ENCODE measurements at places on chromosomes 6 and 20.

DNA sequence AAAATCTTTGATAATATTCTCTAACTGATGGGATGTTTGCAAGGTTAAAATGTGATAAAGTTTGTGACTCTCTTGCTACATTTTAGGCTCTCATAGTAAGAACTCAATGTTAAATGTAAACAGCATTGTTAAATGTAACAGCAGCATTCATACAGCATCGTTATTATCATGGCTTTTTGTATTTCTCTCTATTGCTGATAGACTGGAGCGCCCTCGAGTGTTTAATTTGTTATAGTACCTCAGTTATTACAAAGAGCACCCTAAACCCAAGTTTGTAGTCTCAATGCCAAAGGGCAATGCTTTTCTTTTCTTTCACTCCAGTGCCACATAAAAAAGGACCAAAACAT lies 14.9 kb upstream of the TTPAL start:
- no peak for DNase-seq

DNA sequence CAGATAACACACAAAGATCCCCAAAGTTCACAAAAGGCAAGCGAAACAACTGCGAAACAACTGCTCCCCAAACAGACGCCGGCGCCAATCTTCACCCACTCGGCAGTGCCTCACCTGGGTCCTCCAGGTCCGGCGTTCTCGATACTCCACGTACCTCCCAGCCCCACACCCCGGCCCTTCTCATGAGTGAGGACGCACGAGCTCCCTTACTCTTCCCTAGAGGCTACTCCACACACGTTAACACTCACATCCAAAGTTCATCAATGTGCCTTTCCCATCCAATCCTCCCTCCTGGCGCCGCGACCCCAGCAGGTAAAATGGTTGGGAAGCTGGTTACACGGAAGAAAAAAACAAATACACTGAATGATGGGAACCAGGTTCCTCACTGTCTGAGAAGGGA lies 77.0 kb downstream of the TAF4 start:
- DNase-seq: no peak

DNA sequence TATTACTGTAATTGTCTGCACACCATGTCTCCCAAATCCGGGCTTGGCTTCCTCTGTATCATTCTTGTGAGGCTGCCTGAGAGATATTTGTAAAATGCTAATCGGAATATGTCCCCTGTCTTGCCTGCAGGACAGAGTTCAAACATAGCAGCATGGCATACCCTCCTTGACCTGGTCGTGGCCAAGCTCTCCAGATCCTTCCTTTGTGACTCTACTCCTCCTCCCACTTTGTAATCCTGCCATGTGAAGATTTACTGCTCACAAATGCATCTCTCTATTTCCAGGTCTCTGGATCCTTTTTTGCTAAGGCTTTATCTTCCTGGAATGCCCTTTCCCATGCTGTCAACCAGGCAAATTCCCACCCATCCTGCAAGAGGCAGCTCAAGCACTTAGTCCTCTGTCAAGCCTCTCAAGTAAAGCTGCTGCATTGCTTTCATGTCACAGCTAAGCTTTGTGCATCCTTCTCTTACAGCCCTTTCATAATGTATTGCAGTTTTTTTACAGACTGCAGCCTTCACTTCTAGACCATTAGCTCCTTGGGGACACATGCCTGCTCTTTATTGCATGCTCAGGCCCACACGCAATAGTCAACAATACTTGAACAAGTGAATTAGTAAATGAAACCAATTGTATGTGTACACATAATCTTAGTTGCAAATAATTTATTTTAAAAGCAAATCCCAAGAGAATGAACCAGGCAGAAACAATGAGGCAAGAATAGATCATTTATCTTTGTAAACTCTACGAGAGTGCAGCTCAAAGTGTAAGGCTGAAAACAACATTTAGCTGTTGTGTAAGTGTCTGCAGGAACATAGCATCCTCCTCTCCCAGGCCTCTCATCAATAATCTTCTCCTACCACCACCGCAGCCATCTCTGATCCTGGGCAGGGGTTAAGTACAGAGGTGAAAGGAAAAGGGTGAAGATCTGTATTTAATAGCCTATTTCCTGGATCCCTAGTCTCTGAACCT lies 45.8 kb downstream of the HIVEP2 start:
- DNase-seq: no peak

DNA sequence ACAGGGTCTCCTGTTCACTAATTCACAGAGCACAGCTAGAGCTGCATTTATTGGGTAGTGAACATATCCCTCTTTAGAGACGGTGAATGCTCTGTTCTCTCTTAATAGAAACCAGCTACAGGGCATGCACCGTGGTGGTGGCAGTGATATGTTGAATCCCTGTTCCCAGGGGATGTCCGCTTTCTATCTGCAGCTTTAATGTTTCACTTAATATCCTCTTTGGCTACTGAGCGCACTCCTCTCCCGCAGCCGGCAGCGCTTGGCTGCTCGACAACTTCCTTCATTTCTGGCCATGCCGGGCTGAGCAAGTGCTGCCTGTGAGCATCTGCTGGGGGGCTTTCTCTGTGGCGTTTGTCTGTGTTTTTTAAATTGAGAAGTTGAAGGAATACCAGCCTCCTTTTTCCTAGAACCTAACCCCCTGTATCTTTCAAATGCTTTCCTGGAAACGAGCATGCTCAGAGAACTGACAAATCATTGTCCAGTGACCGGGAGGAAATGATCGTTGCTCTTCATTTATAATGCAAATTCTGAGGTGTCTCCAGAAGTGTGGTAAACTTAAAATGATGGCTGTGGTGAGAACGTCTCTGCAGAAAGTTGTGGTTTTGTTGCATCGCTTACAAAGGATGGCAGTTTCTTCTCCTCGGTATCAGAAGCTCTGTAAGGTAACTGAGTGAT lies 297.9 kb downstream of the UTRN start:
- peak; percentile 62 for DNase-seq

GRCh38 chr6:107655245-107655644 lies 165.3 kb downstream of the SOBP start:
- DNase-seq: peak; percentile 67

DNA sequence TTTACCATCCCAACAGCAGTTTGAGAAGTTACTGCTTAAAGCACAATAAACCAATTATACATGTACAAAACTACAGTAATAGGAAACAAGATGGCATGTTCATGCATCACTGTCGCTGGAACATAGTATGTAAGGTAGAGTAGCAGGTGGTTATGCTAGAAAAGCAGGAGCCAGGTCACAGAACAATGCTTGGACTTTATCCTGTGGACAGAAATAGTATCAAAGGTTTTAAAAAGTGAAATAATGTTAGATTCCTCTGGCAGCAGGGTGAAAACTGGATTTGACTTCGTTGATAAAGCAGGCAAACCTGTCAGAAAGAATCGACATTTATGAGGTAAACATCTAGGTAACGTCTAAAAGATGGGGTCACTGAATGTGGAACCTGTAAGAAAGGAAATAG lies 2.5 kb downstream of the BLOC1S5 start:
- DNase-seq: no peak

GRCh38 chr6:21501021-21501354 lies 92.6 kb upstream of the SOX4 start:
- DNase-seq: peak; percentile 96

DNA sequence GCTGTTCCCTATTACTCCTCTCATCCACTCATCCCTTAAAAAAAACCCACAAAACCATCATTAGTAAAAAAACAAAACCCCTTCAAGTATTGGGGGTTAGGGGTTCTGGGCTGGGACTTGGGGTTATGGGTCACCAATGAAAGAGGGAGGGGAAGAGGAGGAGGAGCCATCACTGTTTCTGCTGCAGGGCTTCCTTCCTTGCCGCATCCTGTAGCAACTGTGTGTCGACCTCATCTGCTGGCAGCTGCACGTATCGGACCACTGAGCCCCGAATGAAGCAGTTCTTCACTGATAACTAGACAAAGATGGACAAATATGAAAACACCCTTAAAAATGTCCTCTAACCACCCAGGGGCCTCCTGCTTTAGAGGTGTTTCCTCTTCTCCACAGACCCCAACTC lies 2.0 kb upstream of the VARS1 start:
- DNase-seq: no peak

GRCh38 chr20:33837096-33837830 lies 26.1 kb downstream of the CHMP4B start:
- no peak for DNase-seq

GRCh38 chr6:12013307-12013719 lies 1.2 kb downstream of the HIVEP1 start:
- no peak for DNase-seq

DNA sequence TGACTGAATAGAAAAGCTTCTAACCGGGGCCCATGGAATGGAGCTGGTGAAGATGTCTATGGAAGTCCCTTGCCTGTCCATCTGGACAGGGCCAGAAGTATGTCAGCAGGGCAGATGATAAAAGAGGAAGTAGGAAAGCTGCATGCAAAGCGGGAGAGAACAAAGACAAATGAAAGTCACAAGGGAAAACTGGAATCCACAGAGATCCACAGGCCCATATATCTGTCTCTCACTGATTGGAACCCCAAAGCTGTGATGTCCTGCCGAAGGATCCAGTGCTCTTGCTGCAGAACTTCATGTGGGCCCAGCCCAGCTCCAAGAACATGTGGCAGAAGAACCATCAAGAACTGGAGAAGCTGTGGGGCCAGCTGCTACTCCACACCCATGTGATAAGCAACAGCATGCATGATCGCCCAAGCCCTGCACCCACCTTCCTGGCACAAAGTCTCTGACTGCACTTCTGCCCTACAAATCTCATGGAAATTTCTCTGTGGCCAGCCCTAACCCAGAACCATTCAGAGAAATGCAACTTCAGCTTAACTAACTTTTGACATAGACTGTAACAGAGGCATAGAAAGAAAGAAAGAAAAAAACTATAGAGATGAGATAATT lies 716.0 kb downstream of the KIF16B start:
- DNase-seq: peak; percentile 26

GRCh38 chr20:58003525-58003924 lies 224.9 kb downstream of the ANKRD60 start:
- no peak for DNase-seq

GRCh38 chr20:58677808-58678207 lies 14.8 kb upstream of the NPEPL1 start:
- no peak for DNase-seq

- no peak for DNase-seq
Measured at GRCh38 chr6:163985710-163986109, 571.2 kb downstream of the QKI start.

DNA sequence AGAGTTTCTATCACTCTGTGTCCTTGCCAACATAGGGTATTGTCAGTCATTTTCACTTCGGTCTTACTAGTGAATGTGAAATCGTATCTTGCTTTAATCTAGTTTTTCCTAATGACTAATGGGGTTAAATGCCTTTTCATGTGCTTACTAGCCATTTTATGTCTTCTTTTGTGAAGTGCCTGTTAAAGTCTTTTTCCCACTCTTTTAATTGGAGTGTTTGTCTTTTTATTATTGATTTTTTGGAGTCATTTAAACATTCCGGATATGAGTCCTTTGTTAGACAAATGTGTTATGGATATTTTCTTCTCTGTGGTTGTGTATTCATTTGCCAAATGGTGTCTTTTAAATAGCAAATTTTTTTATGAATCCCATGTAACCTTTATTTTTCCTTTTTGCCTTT lies 194.6 kb downstream of the CDH26 start:
- DNase-seq: no peak

GRCh38 chr6:110331816-110332215 lies 26.3 kb downstream of the METTL24 start:
- DNase-seq: peak; percentile 87

DNA sequence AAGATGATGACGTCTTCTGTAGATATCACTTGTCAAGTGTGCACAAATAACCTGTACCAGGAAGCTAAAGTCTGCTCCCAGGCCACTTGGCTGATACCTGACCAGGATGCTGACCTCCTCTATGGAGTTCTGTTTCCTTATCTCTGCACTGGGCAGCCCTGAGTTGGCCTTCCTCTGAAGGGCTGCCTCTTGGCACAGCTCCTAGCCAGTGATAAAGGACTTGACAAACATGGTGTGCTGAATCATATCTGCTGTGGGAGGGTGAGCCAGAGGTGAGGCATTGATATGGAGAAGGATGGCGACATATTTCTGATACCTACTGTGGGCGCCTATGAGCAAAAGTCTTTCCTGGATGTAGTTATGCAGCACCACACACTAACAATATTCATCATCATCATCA lies 32.8 kb upstream of the FOXA2 start:
- DNase-seq: no peak

GRCh38 chr6:111552241-111552744 lies 53.4 kb downstream of the TRAF3IP2 start:
- DNase-seq: peak; percentile 93

DNA sequence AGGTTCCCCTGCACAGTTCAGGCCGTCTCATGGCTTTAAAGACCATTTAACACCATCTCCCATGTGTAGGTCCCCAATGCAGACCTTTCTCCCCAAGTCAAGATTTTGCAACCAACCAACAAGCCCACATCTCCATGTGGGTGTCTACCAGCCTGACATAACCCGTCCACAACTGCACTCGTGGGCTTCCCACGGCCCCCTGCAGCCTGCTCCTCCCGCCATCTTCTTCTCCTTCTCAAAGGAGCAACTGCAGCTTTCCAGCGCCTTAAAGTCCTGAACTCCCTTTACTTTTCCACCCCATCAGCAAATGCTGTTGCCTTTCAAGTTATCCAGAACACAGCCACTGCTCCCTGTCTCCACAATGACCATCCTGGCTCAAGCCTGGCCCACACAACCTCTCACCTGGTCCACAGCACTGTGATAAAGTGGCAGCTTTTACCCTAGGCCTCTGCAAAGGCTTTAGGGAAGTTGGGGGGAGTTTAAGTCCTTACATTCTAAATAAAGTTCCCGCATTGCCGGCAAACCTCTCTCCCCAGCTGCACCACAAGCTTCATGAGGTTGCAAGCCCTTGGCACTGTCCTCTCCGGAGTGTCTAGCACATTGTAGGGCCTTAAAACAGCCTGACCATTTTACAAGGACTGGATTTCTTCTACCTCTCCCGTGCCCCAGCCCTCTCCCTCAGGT lies 140.5 kb downstream of the PREX1 start:
- no peak for DNase-seq

DNA sequence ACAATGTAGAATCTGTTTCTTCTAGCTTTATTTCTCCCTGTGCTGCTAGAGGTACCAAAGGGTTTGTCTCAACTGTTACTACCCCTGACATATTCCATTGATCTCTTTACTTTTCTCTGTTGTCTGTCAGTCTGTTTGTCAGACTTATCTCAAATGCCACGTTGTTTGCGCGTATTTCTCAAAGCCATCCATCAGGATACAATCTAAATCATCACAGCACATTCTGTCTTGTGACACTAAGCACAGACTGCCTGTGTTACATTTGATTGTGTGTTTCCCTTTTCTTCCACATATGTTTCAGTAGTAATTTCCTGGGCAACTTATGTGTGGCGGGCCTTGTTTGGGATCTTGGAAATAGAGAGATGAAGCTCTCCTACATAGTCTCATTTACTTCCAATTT lies 30.2 kb upstream of the SERINC3 start:
- DNase-seq: no peak

DNA sequence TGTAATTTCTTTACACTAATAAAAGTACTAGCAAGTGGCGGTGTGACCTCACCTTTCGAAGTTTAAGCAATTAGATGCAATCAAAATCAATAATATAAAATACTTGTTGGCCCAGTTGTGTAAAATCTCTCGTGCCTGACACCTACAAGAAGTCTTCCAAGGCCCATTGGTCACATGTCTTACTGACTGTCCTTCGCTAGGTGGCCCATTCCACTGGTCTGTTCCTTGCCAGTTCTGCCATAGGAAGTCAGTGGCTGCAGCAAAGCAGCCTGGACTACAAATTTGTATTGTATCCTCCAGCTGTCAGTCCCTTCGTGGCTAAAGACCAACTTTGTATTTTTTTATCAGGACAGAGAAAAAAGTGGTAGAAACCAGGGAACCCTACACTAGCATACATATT lies 61.8 kb downstream of the CYB5R4 start:
- DNase-seq: no peak

- DNase-seq: peak; percentile 96
Measured at GRCh38 chr20:20367575-20368417, at the start of gene INSM1. Gene INSM1, plus strand, starts transcription at chr20:20368104. Its CDS starts 164 bp downstream, at chr20:20368268.
